ENCODE measurements at places on chromosomes 6 and 20. TPM values are rescaled to one million over a fixed set of nuclear protein-coding genes. Genes with fewer than 3 reads are reported as not detected.

HTR1B gene
- not detected for total RNA-seq

SMOC2 gene
- total RNA-seq, result 0.66 TPM

KCNG1 gene
- total RNA-seq, result 11.3 TPM

PCK1 gene
- 0.08 TPM for total RNA-seq

EPPIN gene
- not detected for total RNA-seq

MUC21 gene
- total RNA-seq, result not detected

SYCP2 gene
- total RNA-seq, result 0.23 TPM

SIRPB2 gene
- not detected for total RNA-seq

ATRN gene
- total RNA-seq, result 14.8 TPM

ADGRG6 gene
- 0.68 TPM for total RNA-seq

GFOD1 gene
- total RNA-seq, result 0.82 TPM

MLIP gene
- total RNA-seq, result not detected

ANKEF1 gene
- 4.4 TPM for total RNA-seq

TBXT gene
- not detected for total RNA-seq

PCMTD2 gene
- 25.5 TPM for total RNA-seq

GPR6 gene
- total RNA-seq, result not detected

GSTA2 gene
- total RNA-seq, result 0.37 TPM

PACSIN1 gene
- total RNA-seq, result not detected

C6orf52 gene
- total RNA-seq, result not detected

CTCFL gene
- total RNA-seq, result not detected

PROKR2 gene
- not detected for total RNA-seq

AURKA gene
- 97.8 TPM for total RNA-seq

SLC44A4 gene
- total RNA-seq, result not detected

E2F1 gene
- 17.0 TPM for total RNA-seq

CD2AP gene
- total RNA-seq, result 27.1 TPM

EDN1 gene
- total RNA-seq, result 6.7 TPM

SNX5 gene
- total RNA-seq, result 85.0 TPM

CLPSL2 gene
- not detected for total RNA-seq

CSNK2B gene
- 553 TPM for total RNA-seq

AKAP12 gene
- total RNA-seq, result 6.5 TPM

BPIFB2 gene
- not detected for total RNA-seq

VWA7 gene
- total RNA-seq, result 2.2 TPM

FHL5 gene
- not detected for total RNA-seq

PBX2 gene
- total RNA-seq, result 14.3 TPM

TP53TG5 gene
- not detected for total RNA-seq

TCP11 gene
- not detected for total RNA-seq

KCNB1 gene
- total RNA-seq, result 0.02 TPM

TRDN gene
- total RNA-seq, result 0.51 TPM

CALHM5 gene
- total RNA-seq, result 8.7 TPM

CLPSL1 gene
- total RNA-seq, result not detected

DAAM2 gene
- 9.6 TPM for total RNA-seq

ZNF831 gene
- not detected for total RNA-seq

UQCC2 gene
- 86.8 TPM for total RNA-seq

MYLK4 gene
- 0.48 TPM for total RNA-seq

SUPT3H gene
- total RNA-seq, result 5.9 TPM

EFCAB8 gene
- not detected for total RNA-seq

TNFAIP3 gene
- 0.41 TPM for total RNA-seq

POM121L2 gene
- not detected for total RNA-seq

Data from H4 (cell line).